ENCODE measurements at places on chromosomes 2 and 18. TPM values are rescaled to one million over a fixed set of nuclear protein-coding genes. Genes with fewer than 3 reads are reported as not detected.

DNA sequence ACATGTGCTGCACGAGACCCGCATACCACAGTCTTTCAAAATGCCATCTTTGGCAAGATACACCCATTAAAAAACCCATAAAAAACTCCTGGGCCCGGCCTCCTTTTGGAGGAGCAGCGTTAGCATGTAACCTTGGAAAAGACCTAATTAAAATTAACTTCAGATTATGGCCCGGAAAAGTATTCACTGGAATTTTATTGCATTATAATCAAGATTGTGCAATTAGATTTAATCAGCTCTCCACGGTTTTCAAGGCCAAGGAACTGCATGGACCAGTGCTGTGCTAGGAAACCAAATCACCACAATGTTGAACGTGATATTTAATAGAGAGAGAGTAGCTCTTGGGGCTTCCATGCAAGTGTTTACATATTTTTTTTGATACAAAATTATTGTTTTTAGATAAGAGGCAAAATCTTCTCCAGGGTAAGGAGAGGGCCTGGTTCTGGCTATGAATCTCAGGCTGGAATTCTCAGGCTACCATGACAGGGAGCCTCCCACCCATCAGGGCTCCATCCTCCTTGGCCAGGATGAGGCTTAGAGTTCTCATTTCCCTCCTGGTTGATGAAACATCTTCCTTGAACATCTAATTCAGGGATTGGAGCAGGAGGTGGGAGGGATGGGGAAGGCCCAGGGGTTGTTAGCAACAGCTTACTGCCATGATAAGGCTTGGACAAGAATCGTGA is 82.0 kb upstream of the TTC39C start:
- no peak for DNase-seq

DNA sequence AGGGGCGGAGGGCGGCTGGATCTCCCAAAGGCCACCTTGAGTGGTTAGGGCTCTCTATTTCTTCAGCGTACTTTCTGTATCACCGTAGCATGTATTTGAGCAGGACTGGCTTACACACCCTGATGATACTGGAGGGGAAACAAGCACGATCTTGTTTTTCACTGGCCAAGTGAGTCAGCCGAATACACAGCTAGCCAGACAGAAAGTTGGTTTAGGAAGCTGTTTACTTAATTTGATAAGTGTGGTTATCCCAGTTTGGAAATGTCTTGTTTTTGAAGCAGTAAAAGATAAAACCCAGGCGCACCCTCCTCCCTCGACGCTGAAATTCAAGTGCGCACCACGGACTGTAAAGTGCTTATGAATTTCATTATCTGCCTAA is 582 bp downstream of the RIOK3 start:
- DNase-seq: no peak

- no peak for DNase-seq
Observed at GRCh38 chr2:199302851-199303250, 154.9 kb downstream of the SATB2 start.

- DNase-seq: no peak
Observed at GRCh38 chr2:151769606-151770005, 35.3 kb upstream of the NEB start.

The ABCG8 gene
- total RNA-seq: not detected

- DNase-seq: no peak
Observed at GRCh38 chr18:67292814-67293213, 223.7 kb downstream of the DSEL start.

DNA sequence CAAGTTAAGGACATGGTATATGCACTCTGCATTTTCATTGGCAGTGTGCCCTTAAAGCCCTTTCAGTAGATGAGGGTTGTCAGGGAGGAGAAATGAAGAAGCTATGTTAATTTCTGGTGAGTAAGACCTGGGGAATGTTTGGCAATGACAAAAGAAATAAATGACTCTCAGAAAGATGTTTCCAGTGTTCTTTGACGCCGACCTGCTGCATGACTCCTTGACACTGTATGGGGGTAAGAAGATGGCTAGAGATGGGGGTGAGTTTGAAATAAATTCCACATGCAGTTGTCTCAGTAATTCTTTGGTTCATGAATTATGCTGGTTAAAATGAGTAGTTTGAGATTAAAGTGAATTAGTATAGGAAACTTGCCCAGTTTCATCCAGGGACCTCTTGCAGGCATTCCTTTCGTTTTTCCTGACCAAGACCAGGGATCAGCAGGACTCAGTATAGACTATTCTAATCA is 5.9 kb downstream of the CCDC121 start:
- DNase-seq: no peak

The NFATC1 gene
- total RNA-seq: 21.0 TPM

GRCh38 chr2:134527381-134527780 is 191.4 kb downstream of the TMEM163 start:
- DNase-seq: no peak

The WIPF1 gene
- total RNA-seq: 6.2 TPM

The EPHA4 gene
- total RNA-seq: 5.9 TPM

The RIT2 gene
- total RNA-seq: not detected

Data from psoas muscle (tissue), 8 donors.